ENCODE measurements at places on chromosomes 1 and 21.

- DNase-seq: no peak
Observed at GRCh38 chr1:85864727-85865126, 156.5 kb upstream of the ZNHIT6 start.

GRCh38 chr1:56968878-56969495 lies 3.2 kb upstream of the C8B start:
- no peak for DNase-seq

DNA sequence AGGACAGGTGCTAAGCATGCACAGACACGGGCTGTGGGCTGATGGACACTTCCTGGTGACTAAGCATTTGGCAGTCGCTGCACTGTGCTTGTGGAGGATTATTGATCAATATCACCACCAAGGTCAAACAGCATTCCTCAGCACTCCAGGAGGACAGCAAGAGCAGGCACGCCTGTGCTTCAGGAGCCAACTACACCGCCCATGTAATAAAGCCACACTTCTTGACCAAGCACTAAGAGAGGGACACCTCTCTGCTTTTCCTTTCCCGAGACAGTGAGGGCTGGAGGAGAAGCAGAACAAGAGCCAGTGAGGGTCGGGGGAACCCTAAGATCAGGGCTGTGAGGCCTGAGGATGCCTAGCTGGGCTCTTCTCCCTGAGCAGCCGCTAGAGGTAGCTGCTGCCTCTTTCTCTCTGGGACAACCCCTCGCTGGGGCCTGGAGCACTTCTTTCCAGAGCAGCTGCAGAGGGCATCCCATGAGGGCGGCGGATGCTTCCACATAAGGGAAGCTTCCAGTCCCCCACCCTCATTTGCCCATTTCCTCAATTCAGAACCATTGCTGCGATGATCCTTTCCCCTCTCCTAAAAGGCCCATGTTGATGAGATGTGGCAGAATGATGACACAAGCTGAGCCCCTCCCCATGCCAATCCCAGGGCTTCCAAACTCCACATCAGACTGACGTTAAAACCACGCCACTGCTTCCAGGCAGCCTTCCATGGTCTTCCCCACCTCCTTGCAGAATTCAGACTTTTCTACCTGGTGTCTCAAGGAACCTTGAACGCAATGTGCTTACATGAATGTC lies 19.1 kb downstream of the RAB7B start:
- DNase-seq: no peak

- no peak for DNase-seq
Observed at GRCh38 chr1:64199154-64199553, 4.3 kb upstream of the UBE2U start.

GRCh38 chr1:20028726-20029125 lies 41.3 kb upstream of the PLA2G5 start:
- DNase-seq: no peak

DNA sequence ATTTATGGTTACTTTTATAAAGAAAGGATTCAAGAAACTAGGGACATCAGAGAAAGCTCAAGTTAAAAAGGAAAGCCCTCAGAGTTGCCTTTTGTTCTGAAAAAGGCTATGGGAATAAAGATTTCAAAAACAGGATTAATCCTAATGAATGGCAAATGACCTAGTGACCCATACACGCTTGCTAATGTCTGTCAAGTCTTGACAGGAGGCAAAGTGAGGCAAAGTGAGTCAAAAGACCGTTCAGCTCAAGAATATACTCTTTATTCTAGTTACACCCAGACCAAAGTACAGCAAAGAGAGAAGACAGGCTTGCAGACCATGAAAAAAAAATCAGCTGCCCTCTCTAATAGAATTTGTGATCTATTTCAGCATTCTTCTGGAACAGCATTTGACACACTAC lies 3.5 kb downstream of the ZNF436 start:
- no peak for DNase-seq

DNA sequence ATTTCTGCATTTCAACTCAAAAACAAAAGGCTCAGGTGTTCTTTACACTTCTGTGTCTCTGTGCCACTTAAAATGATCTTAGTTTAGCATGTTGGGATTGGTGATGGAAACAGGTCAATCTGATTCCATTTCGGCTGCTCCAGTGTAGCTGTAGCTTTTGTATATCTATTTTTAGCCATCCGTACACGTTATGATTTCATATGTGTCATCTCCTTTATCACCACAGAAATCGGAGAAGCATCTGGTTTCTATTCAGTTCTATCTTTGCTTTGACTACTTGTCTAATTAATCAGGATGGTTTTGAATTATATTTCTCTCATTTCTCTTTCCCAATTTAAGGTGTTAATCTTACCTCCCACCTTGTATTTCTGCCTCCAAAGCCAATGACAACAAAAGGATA lies 41.1 kb downstream of the RGS21 start:
- no peak for DNase-seq

DNA sequence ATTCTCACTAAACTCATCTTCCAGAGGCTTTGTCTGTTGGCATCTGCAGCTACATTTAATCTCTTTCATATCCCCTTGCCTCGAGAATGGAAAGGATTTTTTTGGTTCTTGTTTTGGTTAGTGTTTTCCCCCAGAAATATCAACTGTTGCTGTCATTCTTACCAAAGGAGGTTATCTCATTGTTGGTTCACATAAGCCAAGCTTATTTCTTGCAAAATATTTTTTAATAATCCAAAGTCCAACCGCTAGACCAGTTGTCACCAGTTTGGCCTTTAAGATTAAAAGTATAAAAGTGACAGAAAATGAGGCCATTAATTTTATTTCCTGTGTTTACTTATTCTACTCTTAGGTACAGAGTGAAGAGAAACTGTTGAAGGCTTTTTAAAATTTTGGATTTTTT lies 66.5 kb upstream of the PROX1 start:
- DNase-seq: no peak

DNA sequence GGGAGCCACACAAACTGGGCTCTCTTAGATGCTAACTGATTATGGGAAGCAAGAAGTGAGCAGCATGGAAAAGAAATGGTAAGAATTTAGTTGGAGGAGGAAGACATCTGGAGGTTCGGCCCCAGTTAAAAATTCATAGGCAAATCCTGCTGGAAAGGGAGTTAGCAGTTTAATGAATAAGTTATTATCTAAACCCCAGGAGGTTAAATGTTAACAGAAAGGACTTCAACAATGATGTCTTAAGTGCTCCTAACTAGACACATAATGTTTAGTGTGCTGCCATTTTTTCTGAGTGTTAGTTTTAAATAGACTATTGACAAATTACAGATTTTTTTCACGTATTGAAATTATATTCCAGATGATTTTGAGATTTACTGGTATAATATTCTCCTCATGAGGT lies 1265.3 kb upstream of the ADGRL2 start:
- DNase-seq: no peak

DNA sequence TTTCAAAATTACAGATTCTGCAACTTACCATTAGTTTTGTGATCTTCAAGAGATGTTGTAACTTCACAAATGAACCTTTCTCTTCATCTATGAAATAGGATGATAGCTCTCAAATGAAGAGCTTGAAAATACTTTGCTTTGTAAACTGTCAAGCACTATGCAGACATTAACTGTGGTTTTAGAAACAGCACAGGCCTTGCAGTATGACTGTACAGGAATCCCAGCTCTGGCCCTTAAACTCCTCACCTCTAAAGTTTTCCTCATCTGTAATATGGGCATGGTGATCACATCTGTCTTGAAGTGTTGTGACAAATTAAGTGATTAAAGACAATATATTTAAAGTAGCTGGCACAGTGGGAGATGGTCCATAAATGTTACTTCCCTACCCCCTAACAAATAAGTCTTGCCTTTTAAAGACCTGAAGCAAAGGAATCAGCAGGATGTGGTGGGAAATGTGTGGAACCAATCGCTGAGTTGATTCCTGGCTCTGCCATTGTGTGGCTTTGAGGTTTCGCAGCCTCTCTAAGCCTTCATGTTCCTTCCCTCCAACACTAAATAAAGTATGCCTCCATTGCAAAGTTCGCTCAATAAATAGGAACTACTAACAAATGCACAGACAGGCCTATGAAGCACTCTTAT lies 5.5 kb upstream of the PTP4A2 start:
- DNase-seq: no peak

- DNase-seq: no peak
Observed at GRCh38 chr1:23903754-23904153, 9.4 kb downstream of the CNR2 start.

- no peak for DNase-seq
Observed at GRCh38 chr1:234175363-234175762, 197.9 kb upstream of the COA6 start.

DNA sequence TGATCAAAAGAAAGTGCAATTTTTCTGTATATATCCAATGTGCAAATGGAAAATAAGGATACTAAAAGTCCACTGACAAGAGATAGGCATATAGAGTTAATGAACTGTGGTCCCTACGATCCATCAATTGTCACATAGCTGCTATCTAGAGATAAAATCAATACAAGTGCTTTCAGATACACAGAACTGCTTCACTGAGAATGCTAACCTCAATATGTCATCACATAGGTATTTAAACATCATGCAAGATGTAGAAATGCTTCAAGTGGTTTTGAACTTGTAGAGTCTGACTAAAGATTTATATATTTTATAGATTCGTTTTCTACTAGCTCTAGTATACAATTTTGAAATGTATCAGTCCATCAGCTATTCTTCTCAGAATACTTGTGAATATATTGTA lies 1604.7 kb downstream of the PLA2G4A start:
- DNase-seq: no peak

DNA sequence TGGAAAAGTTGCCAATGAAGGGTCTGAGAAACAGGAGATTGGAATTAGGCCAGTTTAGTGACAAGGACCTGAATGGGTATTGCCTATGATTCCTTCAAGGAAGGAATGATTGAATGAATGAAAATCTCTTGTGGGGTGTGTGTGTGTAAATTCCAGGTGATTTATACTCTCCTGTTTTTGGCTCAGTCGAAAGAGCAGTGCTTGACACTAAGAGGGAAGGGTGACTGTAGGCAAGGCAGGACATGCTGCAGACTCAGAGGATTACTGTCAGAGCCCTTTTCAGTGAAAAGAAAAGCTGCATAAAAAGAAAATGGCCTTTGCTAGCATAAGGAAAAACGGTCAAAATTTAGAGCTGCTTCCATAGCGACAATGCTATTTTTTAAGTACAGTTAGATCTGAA lies 30.1 kb downstream of the C1orf21 start:
- DNase-seq: no peak

DNA sequence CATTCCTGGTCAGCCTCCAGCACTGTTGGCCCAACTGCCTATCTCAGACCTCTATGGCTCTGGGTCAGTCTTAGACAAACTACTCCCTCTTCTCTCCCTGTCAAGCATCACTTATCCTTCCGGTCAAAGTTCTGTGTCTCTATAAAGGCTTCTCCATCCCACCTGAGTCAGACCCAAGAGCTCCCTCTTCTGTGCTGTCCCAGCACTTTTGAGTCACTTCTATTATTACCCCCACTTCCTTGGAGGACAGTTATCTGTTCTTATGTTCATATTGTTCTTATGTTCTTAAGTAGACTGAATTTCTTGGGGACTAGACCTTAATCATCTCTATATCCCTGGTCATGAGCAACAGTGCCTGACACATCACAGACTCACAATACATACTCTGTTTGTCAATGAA lies 29.2 kb upstream of the IL10 start:
- DNase-seq: no peak

DNA sequence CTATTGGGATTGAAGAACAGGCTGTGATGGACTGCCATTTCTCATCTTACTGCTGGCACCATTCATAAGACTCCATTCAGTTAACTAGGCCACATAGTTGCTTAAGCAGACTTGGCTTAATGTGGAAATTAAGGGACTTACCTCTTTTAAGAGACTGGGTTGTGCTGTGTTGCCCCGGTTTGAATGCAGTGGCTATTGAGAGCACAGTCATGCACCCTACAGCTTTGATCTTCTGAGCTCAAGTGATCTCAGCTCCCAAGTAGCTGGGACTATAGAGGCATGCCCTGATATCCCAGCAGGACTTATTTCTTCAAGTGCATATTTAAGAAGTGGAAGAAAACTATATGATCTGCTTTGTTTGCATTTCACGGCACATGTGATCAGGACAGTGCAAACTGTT lies 181.1 kb downstream of the RASAL2 start:
- DNase-seq: no peak

DNA sequence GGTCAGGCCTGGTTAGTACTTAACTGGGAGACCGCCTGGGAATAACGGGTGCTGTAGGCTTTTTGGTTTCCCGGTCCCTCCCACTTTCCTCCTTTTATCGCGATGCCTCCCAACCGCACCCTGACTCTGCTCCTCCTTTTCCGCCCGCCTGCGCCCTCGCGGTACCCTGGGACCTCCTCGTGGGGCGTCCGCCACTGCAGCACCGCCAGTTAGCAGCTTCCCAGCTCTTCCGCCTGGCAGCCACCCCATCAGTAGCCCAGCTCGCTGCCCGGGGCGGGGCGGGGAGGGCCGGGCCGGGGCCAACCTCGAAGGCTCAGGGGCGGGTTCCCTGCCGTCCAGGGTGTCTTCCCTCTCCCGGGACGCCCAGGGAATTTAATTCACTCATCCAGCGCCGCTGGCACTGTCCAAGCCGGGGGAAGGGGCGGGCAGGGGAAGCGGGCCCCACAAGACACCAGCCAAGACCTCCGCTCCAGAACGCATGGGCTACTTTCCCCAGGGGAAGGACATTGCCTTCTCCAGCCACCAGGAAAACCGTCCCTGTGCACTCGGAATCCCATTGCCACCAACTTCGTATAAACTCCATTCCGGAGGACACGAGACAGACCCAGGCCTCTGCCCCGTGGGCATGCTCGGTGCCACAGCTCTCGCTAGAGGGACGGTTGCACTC lies 2.0 kb upstream of the ZNF678 start:
- DNase-seq: no peak

GRCh38 chr21:45074818-45075595 lies 627 bp downstream of the ADARB1 start:
- DNase-seq: peak; percentile 33

DNA sequence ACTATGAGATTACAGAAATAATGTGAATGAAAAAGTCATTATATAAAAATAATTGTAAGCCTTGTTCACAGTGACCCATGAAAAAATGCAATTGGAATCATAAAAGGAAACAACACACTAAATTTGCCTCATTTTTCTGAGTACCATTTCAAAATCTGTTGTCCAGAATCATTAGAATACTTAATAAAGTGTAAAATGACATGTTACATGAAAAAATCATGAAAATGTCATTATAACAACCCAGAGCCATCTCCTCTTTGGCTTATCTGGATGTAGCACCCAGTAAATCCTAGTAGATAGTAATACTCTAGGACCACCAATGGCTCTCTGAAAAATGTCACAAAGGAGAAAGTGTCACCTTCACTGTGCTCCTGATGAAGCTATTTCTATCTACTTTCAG lies 76.5 kb downstream of the DDAH1 start:
- DNase-seq: no peak

GRCh38 chr1:6271554-6271953 lies 10.7 kb upstream of the GPR153 start:
- no peak for DNase-seq

GRCh38 chr1:241163363-241163762 lies 193.6 kb downstream of the RGS7 start:
- no peak for DNase-seq

GRCh38 chr21:15493646-15494045 lies 236.1 kb upstream of the USP25 start:
- DNase-seq: no peak

DNA sequence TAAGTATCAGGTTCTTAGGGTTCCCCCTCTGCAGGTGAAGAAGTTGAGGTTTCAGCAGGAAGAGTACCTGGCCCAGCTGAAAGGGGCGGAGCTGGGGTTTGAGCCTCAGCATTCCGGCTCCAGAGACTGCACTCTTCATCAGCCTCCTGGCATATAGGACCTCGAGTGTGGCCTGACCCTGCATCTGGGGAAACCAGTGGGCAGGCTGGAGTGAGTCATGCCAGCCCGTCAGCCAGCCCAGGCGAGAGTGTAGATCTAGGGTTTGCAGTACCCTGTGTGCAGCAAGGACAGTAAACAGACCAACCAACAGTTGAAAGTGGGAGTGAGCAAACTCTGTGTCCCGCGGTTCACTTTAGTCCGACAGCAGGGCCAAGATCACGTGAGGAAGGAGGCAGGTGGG lies 14.1 kb downstream of the MFSD2A start:
- no peak for DNase-seq

All from activated CD4-positive, alpha-beta T cell treated with anti-CD3 and anti-CD28 coated beads for 4 hours (primary cell).